ENCODE measurements at places on chromosomes 4 and X.

GRCh38 chr4:164977243-164978164, at the start of gene TRIM61:
TSS of gene TRIM61 (minus strand) at chr4:164977657. CDS start at chr4:164970002, 7,655 bp downstream.
- peak; percentile 72 for DNase-seq

DNA sequence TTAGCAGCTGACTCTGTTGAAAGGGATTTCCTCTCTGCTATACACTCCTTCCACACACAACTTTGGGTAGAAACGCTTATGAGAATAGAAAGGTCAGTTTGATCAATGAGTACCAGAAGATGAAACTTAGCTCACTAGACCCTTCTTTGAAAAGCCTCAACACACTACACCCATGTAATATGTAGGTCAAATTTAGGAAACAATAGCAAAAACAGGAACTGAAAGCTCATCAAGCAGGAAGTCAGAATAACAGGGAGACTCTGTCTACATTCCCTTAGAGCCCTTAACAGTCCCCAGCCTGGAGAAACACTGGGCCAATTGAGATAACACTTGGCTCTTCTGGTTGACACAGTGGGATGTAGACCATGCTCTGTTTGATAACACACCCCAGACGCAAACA, 30.7 kb downstream of the SRPX2 start:
- no peak for DNase-seq

DNA sequence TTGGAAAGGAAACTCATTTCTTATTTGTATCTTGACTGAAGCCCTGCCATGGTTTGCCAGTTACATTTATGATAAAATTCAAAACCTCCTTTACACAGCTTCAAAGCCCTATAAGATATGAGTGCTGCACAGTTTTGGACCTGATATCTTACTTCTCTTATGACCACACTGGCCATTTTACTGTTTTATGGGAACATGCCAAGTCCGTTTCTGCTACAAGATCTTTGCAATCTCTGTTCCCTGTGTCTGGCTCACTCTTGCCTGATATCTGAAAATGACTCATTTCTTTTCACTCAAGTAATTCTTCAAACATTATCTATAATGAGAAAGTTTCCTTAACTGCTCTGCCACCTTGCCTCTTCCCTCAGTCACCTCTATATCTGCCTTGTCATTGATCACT, 247.3 kb downstream of the SPOCK3 start:
- DNase-seq, result no peak

DNA sequence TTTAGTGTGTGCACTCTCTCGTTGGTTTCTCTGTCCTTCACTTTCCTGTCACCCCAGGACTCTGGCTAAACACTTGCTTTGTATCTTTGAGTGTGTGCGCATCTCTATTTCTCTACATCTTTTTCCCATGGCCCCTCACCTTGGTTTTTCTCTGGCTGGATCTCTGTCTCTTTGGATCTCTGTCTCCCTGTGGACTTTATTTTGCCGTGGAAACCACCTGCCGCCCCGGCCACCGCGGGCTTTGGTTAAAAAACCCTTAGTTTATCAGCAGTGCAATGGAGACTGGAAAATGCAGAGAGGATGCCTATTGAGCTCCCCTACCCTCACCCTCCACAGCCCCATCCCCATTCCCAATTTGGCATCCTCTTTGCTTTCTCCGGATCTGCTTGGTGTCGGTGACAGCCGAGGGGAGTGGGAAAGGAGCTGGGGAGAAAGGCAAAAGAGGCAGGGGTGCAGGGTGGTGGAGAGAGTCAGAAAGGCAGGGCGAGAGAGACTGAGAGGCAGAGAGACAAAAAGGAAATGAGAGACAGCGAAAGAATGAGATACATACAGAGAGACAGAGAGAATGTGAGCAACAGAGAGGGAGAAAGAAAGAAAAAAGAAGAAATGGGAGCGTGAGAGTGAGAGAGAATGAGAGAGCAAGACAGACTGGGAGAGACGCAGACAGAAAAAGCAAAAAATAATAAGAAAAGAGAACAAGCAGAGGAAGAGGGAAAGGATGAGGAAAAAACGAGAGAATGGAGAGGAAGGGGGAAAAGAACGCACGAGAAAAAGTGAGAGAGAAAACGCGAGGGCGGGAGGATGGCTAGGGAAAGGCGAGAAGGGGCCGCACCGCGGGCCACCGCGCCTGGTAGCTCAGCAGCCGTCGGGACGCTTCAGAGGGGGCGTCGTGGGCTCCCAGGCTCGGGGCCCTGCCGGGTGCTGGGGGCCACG, 688 bp downstream of the GPR101 start:
- DNase-seq, result no peak

GRCh38 chrX:125108921-125109320, 210.8 kb upstream of the TEX13C start:
- no peak for DNase-seq

DNA sequence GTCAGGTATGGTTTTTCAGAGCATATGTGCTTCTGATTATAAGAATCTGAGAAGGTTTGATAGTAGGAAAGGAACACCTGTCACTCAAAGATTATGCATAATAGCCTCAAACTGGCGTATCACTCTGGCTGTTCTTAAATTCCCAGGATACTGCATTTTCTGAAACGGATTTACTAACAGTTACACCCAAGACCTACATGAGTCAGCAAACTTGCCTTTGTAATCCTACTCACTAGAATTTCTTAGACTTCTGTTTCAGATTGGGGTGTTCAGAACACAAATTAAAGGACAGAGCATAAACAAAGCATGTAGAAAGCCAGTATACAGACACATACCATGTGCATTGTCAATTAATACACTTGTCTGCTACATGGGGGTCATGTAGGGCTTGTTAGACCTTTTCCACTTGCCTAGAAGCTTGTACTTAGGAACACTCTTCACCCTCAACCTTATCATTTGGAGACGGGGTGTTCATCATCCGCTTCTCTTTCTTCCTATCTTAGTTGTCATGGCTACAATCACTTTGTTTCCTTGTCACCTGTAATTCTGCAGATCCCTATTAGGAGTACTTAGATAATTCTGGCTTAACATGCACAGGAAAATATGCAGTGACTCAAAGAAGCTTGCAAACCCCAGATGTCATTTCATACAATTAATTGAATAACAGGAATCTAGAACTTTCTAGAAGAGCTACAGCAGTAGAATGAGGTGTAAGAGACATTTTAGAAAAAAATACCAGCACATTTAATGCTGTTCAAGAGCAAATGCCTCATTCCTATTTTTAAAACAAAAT, 593.0 kb upstream of the TENM3 start:
- no peak for DNase-seq

DNA sequence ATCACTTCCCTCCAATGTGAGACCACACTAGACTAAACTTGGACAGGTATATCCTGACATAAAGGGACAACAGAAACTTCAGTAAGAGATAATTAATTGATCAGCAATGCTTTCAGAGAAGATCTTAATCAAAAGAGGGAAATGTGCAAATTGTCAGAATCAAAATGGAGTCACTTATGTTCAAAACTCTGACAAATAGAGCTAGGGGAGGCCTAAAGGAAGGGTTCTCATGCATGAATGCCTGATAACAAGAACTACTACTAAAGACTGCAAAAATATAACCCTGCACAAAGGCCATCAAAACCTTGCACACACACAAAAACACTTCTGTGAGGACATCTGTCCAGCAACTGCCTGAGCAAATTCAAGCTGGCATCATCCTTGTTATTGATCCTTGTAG, 637.5 kb upstream of the INTU start:
- no peak for DNase-seq

DNA sequence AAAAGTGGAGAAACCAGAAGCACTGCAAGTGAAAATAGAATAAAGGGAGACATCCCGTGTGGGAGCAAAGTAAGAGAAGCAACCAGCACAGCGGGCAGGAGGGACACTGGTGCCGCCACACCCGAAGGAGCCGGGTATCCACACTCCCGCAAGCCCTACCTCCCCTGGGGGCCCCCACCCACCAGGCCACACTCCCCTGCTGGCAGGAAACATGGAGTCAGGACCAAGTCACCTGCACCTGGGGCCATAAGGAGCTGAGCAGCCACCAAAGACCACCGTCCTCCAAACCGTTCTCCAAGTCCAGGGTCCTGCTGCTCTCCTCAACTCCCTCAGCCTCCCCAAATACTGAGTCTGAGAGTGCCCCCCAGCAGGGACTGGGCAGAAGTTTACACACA, 30.5 kb downstream of the FGFRL1 start:
- no peak for DNase-seq

DNA sequence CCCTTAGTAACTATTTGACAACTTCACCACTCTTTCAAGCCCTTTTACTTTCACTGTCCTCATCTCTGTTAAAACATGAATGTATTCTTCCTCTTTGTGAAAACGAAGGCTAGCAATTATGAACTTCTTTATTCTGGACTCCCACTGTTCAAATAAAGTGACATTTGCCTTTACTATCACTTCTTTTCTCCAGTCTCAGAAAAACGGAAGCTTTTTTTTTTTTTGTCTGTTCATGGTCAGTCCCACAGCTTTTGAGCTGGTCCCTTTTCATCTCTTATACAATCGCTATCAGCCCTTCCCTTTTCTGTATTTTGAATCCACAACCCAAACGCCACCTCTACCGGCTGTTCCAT, 327.7 kb downstream of the DKK2 start:
- DNase-seq, result no peak

- DNase-seq, result no peak
These were observed at the start of gene PPP1R3F for GRCh38 chrX:49269767-49270248. TSS of gene PPP1R3F (plus strand) at chrX:49269793. CDS start at chrX:49269870, 77 bp downstream.

- no peak for DNase-seq
These were observed 155.2 kb upstream of the GALNT7 start for GRCh38 chr4:173013232-173013930.

DNA sequence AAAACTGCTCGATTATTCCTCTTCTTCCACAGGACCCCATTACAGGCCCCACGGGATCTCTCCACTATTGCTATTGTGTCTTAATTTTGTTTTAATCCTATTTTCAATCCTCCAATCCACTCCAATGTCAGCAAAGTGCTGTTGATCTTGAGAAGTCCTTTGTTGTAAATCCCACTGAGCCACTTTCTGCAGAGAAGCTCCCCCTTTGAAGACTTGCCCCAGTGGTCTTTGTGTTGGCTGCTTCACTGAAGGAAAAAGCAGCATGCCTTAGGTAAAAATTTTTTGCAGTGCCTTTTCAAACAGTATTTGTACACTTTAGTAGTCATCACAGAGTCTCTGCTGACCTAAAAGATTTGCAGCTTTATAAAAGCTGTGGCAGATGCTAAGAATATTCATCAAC, 252.0 kb upstream of the SLC7A11 start:
- DNase-seq, result no peak

- DNase-seq, result no peak
These were observed 1090.7 kb downstream of the FAT4 start for GRCh38 chr4:126405369-126405982.

DNA sequence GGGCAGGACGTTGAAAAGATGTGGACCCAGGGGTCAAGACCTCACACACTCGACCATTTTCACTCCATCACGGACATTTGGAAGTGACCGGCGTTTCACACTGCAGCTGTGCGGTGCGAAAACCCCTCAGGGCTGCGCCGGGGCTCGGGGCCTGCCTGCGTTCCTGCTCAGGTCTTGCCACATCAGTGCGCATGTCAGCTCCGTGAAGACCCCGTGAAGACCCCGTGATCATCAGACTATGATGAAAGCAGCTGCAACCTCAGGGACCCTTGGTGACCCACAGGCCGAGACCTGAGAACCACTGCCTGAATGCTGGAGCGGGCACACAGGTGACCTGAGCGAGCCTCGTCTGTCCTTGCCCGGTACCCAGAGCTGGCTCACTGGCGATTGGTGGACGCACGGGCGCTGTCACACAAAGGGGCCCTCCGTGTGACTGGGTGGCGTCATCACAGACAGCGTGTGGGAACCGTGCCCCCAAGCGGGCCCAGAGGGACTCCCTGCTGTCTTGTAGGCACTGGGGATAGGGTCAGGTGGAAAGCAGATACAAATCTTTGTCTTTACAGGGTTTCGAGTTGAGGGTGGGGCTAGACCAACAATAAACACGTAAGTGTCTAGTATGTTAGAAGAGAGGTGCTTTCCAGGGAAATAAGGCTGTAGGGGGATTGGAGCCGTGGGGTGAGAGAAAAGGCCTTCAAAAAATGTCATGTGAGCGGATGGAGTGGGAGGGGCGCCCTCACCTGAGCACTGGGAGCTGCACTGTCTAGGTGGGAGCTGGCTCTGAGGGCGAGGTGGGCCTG, 12.7 kb downstream of the MSANTD1 start:
- DNase-seq, result no peak

DNA sequence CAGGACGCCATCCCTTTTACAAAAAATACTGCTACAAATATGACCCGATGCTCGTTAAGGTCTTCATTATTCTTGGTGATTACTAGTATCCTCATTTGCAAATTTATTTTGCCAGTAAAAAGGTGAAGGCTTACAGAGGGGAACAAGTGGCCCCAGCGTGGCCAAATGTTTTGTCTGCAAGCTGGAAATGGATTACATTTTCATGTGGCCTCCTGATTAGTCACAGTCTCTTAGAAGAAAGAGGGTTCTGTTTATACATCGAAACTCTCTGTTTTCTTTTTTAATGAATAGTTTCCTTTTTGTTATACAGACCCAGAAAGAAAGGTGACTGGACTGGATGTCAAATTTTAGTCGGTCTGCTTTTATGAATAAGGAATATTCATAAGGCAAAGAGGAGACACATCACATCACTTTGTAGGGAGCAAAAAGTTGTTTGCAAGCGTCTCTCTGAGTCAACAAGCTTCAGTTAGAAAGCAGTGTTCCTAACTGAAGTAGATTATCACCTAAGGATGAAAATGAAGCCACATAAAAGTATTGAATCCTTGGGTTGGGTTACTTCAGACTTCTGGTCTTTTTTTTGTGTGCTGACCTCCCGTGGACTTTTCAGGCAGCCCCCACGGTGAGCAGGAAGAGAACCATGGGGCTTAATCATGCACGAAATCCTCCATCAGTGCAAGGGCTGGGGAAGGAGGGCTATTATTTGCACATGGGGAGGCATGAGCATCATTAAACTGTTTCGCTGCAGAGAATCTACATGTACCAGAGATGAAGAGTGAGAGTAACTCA, 125.6 kb downstream of the ARSF start:
- DNase-seq, result no peak
